CD4-positive, alpha-beta T cell treated with Interleukin-6 for 4 hours (primary cell): ENCODE measurements at places on chromosomes 13 and 19.

GRCh38 chr19:38079926-38080380, 144.1 kb downstream of the DPF1 start:
- DNase-seq = no peak

DNA sequence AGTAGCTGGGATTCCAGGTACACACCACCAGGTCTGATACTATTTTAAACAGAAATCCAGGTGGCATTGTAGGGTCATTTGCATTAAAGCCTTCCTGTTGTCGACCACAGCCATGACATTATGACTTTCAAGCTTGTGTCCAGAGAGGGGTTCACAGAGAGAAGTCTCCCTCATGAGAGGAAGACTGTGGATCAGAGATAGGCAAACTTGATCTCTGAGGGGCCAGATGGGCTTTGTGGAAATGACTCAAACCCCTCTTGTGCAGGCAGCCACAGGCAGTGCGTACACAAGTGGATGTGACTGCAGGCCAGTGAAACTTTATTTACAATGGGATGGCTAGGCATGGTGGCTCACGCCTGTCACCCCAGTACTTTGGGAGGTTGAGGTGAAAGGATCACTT, 27.8 kb upstream of the F2RL3 start:
- no peak for DNase-seq

DNA sequence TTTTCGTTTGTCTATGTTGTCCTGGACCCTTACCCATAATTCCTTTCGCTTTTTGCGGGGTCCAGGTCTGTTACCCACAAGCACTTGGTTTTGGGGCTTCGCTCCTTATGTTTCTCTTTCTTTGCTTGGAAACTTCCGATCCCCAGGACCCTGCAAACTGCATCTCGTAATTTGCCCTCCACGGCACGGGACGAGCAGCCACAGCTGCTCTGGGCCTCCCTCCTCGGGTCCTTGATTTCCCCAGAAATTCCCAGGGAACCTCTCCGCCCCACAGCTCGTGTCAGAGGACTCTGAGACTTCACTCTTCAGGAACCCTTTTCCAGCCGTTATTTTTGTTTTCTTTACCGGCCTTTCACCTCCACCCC, 599 bp downstream of the SNRNP70 start:
- no peak for DNase-seq

DNA sequence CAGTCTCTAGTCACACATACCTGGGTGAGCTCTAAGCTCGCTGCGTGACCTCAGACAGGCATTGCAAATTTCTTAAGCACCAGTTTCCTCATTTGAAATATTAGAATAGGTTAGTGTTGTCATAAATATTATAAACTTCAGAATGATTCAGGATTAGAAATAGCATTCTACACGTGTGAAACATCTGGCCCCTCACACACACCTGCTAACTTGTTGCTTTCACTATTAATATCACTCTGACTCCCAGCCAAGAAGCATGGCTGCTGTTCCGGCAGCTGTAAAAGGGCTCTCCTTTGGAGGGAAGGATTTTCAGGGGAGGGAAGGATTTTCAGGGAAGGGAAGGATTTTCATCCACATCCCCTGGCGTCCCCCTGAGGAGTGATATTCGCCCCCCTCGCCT, 161.3 kb upstream of the GPR12 start:
- no peak for DNase-seq

- DNase-seq = no peak
These were observed 12.2 kb downstream of the ABCC4 start for GRCh38 chr13:95289020-95289444.

GRCh38 chr19:30895946-30896345, 453.3 kb downstream of the TSHZ3 start:
- DNase-seq = no peak

DNA sequence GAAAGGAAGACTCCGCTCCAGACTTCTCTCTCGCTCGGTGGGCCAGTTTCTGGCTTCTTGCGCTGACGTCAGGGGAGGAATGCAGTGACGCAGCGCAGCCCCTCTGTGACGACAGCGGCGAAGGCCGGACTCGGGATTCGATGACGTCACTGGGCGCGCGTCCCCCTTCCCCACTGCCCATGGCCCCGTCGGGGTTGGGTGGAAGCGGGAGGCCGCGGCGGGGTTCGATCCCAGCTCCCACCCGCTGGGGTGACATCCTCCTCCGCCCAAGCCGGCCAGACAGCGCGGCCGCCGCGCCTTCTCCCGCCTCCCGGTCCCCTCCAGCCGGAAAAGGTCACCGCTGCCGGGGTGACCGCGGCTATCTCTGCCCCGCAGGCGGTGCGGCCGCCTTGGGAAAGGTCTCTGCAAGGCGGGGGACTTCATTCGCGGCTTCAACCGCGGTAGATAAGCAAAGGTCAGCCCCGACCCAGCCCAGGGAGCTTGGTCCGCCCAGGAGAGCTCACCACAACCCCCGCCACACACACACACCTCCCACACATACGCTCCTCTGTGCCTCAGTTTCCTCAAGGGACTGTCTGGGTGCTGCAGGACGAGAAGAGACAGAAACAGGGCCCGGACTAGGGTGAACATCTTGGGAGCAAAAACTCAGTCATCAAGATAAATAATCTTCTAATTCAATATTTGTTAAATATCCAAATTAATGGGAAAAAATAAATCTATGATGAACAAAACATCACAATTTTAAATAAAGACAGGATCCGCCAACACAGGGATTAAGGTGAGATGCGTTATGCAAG, 844 bp upstream of the RFX1 start:
- peak; percentile 33 for DNase-seq

- DNase-seq = peak; percentile 32
These were observed 42.9 kb downstream of the C13orf46 start for GRCh38 chr13:113930671-113931637.

DNA sequence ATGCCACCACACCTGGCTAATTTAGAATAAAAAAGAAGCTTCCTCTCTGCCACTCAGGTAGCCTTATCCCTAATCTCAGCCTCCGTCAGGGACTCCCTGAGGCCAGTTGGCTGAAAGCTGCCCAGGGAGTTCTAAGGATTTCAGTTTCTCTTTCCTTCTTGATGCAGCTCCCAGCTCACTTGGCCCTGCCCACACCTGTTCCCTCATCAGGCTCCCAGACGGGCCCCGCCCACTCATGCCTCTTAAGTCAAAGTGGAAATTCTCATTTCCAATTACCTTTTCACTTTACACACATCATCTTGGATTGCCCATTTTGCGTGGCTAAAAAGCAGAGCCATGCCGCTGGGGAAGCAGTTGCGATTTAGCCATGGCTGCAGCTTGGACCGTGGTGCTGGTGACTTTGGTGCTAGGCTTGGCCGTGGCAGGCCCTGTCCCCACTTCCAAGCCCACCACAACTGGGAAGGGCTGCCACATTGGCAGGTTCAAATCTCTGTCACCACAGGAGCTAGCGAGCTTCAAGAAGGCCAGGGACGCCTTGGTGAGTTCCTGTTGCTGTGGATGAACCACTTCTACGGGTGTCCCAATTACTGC, at the start of gene IFNL1:
IFNL1 (plus strand) TSS at position 353 of the 591 bp plus-strand sequence; CDS start at position 368, 15 bp downstream.
- no peak for DNase-seq

DNA sequence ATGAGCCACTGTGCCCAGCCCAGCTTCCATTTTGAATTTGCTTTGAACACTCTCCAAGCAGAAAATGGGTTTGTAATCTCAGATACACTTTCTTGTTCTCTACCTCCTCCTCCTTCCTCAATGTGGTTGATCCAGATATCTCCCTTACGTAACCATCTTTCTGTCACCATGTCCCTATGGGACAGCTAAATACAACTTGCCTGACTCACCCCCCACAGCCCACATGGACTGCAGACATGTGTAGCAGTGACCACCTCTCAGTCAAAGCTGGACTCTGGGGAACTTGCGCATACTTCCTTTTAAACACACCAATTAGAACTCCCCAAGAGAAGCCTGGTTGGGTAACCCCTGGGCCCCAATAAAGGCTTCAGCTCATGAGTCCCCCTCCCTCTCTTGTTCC, 10.8 kb upstream of the ZNF799 start:
- no peak for DNase-seq

DNA sequence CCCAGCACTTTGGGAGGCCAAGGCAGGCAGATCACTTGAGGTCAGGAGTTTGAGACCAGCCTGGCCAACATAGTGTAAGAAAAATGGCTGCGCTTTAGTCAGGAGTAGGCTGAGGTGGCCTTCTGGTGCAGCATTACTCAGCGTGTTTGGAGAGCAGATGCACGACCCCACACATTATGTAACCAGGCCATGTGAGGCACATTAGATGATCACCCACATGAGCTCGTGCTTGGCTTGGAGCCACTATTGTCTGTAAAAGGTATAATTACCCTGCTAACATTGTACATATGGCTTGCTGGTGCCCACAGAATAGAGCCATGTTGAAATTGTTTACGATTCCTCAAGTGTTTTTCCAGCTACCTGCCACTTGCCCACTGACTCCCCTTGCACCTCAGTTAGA, 24.0 kb upstream of the SCEL start:
- no peak for DNase-seq

DNA sequence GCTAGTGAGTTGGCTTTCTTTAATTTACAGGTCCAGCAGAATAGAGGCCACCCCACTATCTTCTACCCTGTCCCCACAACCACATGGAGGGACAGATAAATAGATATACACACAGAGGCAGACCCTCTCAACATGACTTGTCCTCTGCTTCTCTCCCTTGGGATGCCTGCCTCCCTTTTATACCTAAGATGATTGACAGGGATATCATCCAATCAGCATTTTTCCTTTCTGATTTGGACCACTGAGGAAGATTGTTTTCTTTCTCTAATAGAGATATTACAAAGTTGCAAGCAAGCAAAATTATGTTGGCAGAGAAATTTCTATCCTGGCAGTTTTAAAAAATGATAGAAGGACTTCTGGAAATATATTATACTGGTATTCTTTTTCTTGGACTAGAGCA, 35.8 kb downstream of the STOML3 start:
- DNase-seq = no peak

GRCh38 chr19:17312189-17313113, 3.1 kb downstream of the DDA1 start:
- DNase-seq = no peak

DNA sequence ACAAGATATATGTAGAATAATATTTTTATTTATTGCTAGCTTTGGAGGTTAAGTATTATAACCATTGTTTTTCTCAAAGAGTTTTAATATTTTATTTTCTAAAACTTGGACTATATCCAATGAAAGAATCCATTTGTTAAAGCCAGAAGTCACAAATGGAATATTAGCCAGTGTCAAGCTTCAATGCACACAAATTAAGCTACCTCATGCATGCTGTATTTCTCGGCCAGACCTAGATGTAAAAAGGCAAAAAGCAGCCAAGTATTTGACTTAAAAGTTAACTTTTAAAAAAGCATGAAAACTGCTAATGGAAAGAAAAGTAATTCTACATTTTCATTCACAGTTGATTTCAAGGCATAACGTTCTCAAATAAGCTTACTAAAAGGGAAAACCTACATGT, 160.0 kb upstream of the ATXN8OS start:
- DNase-seq = no peak
